ENCODE measurements at places on chromosomes 12 and 14.
A peak's percentile ranks its signal among the peaks of the same experiment; 100 is the strongest.

GRCh38 chr12:43883311-43883710, 47.4 kb downstream of the TMEM117 start:
- DNase-seq = no peak

- DNase-seq = no peak
These were observed 259.6 kb downstream of the CCER1 start for GRCh38 chr12:90695415-90695814.

DNA sequence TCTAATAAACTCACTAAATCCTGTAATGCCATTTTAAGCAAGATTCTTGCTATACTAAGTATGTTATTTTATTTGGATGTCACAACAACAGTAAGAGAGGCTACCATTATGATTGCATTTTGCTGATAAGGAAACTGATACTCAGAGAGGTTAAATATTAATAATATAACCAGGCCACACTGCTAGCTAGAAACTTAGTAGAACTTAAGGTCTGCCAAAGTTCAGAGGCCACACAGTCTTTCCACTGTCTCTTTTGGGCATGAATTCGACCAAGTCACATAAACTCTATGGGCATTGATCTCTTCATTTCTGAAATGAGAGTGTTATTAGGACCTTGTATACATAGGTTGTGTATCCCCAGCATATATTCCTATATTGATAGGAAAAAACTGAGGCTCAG, 147.9 kb downstream of the SYNE2 start:
- no peak for DNase-seq

GRCh38 chr12:58413794-58414193, 472.4 kb downstream of the ATP23 start:
- no peak for DNase-seq

DNA sequence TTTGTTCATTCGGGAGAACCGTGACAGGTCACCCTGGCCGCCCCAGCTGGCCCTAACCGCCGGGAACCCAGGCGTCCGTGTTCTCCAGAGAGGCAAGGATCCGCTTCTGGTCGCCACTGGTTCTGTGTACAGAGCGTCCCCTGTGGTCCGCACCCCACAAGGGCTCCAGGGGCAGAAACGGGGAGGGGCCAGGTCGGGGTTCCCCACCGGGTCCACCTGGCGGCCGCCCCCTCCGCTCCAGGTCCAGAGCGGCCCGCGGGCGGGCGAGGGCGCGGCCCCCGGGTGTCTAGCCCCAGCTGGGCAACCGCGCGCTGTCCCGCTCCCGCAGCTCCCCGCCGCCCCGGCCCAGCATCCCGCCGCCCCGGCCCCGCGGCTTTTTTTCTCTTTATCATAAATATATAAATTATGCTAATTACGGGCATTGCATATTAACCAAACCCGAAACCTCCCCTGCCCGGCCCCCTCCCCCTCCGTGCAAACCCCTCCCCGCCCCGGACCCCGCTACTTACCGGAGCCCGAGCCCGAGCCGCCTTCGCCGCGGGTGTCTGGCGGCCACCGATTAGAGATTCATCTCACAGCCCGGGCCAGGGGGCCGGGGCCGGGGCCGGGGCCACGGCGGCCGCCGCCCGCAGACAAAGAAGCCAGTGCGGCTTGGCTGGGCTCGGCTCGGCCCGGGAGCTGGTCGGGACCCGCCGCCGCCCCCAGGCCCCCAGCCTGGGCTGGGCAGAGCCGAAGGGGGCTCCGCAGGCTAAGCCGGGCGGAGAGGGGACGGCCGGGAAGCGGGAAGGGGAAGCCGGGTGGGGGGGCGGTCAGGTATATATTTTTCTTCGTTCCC, 512 bp downstream of the POU6F1 start:
- peak; percentile 45 for DNase-seq

GRCh38 chr12:104351057-104351983, 47.8 kb downstream of the EID3 start:
- DNase-seq = no peak

DNA sequence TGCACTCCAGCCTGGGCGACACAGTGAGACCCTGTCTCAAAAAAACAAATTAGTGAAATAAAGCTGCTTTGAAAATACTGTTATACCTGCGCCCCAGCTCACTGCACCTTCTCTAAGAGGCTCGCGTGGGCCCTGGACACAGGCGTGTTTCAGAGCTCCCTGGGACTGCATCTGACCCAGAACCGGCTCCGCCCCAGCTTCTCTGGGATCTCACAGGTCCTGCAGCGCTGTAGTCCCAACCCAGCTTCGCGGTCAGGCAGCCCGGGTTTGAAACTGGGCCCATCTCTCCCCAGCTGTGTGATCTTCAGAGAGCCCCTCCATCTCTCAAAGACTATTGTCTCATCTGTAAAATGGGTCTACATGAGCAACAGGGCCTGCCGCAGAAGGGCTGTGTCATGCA, 7.5 kb downstream of the RIMBP2 start:
- no peak for DNase-seq

GRCh38 chr12:52280796-52281560, 6.5 kb downstream of the KRT86 start:
- DNase-seq = no peak

- DNase-seq = no peak
These were observed 11.3 kb downstream of the ERG28 start for GRCh38 chr14:75649337-75649736.

Data from left kidney (tissue), 8 donors.